ENCODE measurements at places on chromosomes 5 and 9.

- no peak for DNase-seq
Observed at GRCh38 chr9:126614088-126614454, 343 bp downstream of the LMX1B start.

DNA sequence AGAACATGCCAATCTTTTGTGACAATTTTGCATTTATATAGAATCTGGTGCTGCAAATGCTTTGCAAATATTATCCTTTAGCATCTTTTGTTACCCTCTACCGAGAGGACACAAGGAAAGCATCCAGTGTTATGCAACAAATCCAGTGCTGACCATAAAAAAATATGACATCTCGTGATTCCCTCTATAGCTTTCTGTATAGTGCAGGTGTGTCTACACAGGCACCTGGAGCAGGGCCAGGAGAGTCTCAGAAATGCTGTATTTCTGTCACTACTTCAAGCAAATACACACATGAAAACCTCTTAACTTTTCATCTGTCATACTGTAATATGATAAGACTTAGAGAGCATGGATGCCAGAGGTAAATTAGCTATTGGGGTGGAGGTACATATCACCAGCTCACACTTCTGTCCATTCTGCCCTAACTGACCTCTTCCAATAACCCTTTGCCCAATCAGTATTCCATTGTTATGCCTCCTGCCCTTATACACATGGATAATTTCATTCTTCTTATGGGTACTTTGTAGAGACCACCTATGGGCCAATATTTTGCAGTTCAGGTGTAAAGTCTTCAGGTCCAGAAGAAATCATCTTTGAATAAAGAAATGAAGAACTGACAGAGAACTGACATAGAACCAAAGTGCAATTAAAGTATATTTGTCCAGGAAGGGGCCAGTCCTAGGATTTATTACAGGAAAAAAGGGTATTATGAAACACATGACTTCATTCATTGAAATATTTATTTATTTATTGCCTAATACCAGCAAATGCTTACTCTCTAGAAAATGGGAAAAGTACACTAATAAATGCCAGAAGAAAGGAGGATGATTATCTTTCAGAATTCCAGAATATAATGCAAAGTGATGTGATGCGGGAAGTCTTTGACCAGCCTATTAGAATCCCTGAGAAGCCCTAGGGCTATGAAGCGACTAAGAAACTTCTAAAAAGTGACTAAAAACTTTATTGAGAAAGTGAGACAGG lies 106.5 kb downstream of the EPB41L4A start:
- no peak for DNase-seq

DNA sequence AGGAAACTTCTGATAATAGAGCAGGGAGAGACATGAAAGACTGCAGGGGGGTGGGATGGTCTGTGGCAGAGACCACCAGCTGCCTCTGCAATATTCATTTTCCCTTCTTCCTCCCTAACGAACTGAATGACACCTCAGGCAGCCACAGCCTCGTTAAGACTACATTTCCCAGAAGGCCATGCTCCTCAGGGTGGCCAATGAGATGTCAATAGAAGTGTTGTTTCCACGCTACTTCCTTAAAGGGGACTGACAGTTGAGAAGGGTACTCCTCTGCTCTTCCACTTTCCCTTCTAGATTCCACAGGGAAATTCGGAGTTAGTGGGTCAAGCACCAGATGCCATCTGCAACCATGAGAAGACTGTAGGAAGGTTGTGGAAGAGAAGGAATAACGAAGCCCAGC lies 52.0 kb upstream of the DAPK1 start:
- DNase-seq: peak; percentile 43

DNA sequence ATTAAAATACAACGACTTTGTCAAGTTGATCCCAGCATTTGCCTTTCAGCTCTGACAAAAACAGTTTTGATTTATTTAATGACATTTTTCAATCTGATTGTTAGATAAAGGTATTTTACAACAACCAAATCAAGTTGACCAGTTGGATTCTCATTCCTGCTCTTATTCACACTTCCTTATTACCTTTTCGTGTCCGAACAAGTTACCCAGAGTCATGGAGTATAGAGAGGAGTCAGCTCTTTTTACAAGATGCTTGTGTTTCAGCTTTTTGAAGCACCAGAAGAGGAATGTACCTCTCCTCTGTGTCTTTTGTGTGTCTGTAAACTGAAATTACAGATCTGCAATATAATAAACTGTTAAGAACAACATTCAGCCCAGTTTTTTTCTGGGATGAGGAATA lies 151.3 kb upstream of the TMEM161B start:
- no peak for DNase-seq

DNA sequence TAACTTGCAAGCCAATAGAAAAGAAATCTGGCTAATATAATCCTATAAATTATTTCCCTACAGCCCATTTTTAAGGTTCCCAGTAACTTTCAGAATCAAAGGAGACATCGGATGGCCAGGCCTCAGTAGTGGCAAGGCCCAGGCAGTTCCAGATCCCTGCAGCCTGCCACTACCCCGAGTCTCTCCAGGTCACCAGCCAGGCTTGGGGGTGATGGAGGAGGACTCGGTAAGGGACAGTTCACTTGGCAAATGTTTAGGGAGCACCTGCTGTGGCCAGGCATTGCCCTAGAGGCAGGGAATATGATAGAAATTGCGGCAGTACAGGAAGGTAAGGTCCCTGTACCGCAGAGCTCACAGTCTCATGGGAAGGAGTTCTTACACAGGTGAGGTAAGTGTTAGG lies 15.2 kb upstream of the LTC4S start:
- no peak for DNase-seq

- DNase-seq: no peak
Observed at GRCh38 chr5:27140831-27141230, 102.4 kb upstream of the CDH9 start.
